ENCODE measurements at places on chromosomes 5 and 9.

DNA sequence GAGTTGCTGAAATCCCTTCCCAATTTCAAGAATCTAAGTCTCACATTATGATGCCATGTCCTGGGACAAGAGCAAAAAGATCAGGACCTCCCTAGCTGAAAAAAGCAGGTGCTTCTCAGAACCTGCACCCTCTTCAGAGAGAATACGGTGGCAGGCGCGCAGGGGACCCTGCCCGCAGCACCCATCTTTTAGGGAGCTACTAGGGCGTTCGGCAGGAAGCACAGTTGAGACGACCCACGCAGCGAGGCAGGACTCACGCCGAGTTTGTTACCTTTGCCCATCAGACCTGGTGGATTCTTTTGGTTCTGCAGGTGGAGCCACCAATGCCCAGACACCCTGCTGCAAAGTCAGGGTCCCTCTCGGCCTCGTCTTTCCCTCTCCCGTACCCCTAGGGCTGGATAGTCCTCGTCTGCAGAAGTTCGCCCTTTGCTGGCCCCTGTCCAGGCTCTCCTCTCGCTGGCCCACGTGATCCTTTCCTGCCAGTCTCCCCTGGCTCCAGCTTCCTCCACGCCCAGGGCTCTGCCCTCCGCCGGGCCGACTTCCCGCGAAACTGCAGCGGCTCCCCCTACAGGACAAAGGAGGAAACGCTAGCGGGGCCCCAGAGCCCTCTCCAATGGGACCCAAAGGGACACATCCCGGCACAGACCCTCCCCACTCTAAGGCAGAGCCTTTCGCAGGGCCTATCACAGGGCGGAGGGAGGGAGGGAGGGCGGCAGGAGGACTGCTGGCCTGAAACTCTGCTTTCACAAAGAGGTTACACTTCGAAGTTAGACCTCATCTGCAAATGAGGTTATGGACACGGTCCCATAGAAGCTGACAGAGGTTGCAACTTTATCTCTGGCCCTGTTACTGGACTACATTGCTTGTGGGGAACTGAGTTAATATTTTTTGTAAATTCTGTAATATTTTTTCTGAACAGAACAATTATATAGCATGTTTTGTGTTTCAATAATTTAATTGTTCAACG is 28.8 kb downstream of the TMEM174 start:
- DNase-seq, result peak; percentile 59

DNA sequence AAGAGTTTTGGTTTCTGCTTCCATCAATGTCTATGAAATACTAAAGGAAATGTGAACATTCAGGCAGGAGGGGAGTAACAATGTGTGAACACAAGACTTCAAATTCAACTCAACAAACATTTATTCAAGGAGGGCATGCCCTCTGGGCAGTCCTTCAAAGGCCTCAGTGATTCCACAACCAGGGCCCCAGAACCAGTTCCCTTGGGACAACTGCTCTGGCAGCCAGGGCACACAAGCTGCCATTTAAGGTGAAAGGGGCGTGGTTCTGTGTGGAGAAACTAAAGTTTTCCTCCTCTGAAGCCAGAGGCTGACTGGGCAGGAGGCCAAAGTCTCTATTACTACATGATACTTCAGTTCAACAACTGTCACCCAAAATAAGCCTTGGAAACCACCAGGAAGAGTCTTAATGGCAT is 3.2 kb downstream of the RBM18 start:
- DNase-seq, result peak; percentile 92

- DNase-seq, result no peak
Measured at GRCh38 chr5:59143926-59144333, 561.1 kb downstream of the RAB3C start.

- DNase-seq, result no peak
Measured at GRCh38 chr9:13879981-13880380, 434.0 kb downstream of the NFIB start.

DNA sequence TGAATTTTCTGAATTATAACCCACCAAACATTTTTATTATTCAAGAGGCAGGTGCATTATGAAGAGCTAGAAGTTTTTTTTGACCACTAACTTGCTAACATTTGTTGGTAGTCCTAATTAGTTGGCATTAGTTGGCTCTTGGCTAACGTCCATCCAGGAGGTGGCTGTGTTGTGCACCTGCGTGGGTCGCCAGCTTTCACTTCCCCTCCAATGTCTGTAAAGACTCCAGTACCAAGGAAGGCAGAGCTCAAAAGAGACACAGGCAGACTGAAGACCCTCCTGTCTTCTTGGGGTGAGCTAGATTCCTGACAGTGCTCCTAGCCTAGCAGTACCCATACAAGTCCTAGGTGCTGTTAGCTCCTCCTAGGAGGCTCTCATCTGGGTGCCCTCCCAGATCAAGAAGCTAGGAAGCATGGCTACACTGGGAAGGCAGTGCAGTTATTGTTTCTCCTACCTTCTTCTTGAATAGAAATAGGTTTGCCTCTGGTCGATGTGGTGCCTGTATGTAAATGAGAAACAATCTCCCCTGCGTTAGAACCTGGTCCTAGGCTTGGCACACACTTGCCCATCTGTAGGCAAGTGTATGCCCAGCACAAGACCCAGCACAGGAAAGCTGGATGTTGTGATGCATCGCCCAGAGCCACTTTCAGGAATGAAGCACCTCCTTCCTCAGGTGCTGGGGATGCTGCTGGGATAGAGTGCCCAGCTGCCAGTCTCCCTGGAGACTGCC is 190.9 kb downstream of the ICE1 start:
- DNase-seq, result no peak

DNA sequence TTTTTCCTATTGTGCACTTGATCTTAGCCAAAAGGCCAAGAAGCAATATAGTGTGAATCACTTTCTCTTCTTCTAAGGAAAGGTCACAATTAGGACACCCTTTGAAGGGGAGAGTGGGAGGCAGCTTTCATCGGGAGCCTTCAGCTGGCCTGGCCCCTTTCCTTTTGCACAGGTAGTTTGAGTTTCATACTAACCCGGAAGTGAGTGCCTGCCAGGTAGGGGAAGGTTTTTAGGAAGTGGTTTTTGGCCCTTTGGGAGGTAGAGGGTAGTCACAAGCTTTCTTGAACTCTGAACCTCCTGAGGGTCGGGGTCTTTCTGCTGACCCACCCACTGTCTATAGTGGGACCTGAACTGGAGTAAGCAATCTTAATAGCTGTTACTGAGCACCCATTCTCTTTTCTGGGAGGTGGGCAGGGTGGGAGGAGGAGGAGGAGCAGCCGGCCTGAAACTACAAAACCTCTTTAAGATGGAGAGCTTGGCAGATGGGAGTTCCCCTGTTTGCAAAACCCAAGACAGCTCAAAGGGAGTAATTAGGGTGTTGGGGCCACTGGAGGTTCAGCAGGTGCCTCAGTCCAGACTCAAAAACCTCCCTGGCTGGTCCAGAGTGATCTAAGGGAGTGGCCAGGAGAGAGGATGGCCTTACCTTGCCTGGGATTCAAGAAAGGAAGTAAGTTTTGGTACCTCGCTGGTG is 6.0 kb downstream of the LARP1 start:
- no peak for DNase-seq

DNA sequence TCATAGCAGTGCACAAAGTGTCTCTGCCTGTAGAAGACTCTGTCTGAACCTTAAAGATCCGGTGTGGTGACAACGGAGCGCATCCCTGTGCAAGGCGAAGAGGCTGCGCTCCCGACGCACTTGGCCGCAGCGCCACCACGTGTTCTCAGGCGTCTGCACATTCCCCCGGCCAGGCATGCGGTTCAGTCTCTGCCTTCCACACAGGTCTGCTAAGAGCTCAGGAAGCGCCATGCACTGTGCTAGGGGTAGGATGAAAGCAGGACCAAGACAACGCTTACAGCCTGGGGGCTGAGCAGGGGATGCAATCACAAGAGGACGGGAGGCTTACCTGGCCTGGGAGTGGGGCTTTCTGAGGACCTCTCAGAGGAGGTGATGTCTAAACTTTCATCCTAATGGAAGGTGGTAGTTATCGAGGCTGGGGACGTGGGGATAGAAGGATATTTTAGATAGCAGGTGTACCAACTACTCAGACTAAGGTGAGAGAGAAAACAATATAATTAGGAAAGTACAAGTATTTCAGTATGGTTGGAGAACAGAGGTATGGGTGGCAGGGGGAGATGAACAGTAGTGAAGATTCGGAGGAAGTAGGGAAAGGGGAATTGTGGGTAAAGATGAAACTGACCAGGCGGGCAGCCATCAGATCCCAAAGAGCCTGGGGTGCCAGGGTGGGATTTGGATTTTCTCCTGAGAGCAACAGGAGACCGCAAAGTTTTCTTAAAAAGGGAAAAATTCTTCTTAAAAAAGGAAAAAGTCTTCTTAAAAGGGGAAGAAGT is 13.3 kb downstream of the CAPSL start:
- DNase-seq, result peak; percentile 27

- no peak for DNase-seq
Measured at GRCh38 chr9:107158321-107158720, 124.8 kb upstream of the RAD23B start.

DNA sequence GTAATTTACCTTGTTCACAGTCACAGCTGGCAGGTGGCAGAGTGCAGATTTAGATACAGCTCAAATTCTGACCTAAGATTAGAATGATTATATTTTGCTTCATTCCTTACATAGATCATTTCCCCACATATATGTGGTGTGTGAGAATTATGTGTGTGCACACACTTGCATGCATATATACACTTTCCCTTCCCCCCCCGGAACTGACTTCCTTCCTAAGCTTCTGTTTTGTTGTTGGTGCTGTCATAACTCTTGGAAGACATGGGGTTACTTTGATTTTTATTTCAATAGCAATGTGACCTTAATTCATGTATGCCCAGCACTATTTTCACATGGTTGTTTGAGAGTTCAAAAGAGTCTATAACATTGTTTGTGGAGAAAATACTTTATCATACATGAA is 112.8 kb downstream of the CMYA5 start:
- DNase-seq, result no peak

Data from LNCaP clone FGC (cell line).